ENCODE measurements at places on chromosomes 6 and 20.

GRCh38 chr6:125149256-125150144 lies 4.1 kb upstream of the TPD52L1 start:
- DNase-seq = no peak

DNA sequence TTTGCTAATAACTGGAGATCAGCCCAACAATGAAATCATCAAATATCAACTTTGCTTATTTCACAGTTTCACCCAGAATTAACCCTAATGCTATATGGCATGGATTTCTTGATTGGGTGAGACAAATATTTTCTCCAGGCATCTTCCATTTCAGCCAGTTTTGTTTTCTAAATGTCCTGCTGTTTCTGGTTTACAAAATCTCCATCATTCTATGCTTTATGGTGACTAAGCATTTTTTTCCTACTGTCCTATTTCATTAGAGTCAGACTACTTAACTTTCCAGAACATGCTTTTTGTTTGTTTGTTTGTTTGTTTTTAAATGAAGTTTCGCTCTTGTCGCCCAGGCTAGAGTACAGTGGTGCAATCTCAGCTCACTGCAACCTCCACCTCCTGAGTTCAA lies 59.5 kb upstream of the EXOC2 start:
- DNase-seq = no peak

DNA sequence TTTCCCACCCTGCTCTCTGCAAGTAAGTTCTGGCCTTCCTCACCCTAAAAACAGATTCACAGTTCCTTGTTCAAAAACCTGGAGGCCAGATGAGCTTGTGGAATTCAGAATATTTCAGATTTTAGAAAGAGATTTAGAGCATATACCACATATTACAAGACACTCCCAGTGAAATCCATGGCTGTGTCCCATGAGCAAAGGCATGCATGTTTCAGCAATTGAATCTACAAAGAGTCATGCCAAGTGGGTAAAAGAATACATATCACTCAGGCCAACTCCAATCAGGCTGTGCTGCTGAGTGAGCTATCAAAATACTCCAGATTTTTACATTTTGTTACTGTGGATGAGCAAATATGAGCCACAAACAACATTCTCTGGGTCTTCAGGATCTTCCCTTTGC lies 10.2 kb upstream of the NEDD9 start:
- DNase-seq = no peak

DNA sequence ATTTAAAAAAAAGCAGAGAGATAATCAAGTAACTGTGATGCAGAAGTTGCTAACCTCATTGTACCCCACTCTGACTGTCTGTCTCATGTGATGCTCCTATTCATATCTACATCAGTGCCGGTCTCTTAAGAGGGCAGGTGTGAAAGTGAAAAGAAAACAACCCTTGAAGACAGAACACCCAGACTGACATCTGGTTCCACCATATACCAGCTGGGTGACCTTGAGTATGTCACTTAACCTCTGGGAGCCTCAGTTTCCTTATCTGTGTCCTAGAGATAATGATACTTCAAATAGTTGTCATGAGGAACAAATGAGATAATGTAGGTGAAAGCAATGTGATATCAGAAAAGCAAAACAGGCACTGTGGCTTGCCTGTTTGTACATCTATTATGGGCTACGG lies 426.8 kb upstream of the SOX4 start:
- DNase-seq = no peak

GRCh38 chr6:105137388-105137787 lies 42.4 kb downstream of the POPDC3 start:
- no peak for DNase-seq

DNA sequence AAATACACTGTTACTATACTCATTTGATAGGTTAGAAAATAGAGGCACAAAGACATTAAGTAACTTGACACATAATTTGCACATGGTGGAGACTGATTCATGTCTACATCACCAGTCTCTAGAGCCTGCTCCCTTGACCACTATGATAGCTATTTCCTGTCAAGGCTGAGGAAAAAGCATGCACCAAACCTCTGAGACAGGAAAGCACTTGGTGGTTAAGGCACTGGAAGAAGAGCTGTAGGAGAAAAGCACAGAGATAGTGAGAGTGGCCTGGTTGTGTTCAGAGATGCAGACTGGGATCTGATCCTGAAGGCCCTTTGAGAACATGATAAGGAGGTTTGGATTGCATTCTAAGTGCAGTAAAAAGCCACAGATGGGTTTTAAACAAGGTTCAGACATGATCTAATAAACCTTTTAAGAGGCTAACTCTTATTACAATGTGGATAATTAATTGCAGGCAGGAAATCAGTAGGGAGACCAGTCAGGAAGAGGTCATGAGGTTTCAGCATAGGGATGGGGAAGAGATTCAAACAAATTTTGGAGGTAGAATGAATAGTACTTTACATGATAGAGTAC lies 168.9 kb downstream of the PHF3 start:
- DNase-seq = no peak

DNA sequence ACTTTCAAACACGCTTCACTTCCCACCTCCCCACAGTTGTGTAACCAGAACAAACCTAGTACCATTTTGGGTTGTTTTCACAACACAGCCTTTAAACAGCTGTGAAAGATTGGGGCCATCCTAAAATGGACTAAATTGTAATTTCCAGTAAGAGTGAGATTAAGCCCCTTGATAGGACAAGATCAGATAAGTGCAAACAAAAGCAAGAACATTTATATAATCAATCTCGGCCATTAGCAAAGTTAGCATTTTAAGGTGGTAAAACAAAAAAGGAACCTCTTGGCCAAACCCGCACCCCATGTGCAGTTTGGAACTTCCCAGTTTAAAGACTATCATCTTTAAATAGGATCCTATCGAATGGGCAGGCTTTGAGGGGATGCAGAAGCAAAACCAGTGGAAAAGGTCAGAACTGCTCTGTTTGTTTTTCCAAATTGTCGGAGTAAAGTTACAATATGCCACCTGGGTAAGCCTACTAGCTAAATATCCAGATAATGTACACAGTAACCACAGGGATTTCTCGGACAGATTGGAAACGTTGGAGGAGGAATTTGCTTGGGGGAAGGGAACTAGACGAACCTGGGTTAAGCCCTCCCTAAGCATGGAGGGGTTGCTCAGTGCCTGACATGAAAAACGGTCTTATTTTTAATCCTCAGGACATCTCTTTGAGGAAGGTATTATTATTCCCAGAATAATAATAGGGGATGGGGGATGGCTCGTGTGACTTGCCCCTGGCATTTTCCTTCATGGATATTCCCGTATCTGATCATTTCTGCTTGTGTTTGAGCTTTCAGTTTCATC lies 159.8 kb upstream of the SALL4 start:
- no peak for DNase-seq

DNA sequence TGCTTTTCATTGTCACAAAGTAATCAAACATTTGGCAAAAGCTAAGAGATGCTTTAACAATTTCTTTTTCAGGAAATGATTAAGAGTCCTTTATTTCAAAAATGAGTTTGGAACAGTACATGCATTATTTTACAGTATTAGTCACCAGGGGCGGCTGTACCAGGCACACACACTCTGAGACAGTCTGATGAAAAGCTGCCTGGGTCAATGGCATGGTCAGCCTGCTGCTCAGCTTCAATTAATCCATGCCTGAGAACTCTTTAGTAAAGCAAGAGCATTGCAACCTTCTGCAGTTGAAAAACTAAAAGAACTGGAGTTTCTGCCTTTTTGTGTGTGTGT lies 105.5 kb downstream of the TULP4 start:
- no peak for DNase-seq

- no peak for DNase-seq
Measured at GRCh38 chr6:128885381-128885780, 2.4 kb downstream of the LAMA2 start.

- no peak for DNase-seq
Measured at GRCh38 chr6:53257533-53257932, 91.2 kb downstream of the ELOVL5 start.

DNA sequence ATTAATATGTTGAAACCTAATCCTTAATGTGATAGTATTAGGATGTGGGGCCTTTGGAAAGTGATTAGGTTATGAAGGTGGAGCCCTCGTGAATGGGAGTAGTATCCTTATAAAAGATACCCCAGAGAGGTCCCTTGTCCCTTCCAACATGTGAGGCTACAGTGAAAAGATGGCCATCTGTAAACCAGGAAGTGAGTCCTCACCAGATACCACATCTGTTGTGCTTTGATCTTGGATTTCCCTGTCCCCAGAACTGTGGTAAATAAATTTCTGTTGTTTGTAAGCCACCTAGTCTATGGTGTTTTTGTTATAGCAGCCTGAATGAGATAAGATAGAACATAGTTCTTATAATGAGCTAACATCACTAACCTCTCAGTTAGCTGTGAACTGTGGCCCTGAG lies 16.6 kb upstream of the CALHM6 start:
- DNase-seq = no peak

GRCh38 chr6:137093183-137094069 lies 48.7 kb upstream of the IL20RA start:
- DNase-seq = no peak

GRCh38 chr6:12719017-12719416 lies 2.5 kb downstream of the PHACTR1 start:
- no peak for DNase-seq

DNA sequence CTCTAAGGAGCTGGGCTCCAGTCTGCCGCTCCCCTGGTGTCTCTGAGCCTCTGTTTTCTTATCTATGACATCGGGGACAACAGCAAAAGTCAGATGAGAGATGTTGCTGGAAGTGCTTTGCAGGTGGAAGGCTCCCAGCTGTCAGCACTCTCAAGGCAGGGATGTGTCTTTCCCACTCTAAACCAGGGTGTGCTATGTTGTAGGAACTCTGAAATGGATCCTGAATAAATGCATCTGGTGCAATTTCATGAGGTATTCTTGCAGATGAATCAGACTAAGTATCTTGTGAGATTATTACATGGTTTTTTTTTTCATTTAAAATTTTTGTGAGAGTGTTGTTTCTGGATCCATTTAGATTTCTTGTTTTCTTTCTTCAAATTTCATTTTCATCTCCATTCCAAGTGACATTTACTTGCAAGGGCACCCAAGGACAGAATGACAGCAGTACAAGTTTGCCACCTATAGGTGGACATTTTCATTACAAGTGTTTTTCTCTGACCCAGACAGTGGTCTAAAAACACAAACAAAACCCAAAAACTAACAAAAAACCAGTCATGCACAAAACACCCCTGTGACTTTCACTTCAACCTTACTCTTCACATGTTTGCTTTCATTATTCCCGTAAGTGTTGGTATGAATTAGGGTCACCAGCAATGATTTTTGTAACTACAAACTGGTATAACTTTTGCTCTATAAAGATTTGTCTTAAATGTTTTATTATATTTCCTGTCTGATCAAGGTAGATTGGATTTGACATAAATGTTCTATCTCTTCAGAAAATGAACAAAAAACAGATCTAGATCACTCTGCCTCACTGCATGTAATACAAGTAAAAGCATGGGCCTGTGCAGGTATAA lies 14.7 kb upstream of the SIM1 start:
- DNase-seq = no peak

DNA sequence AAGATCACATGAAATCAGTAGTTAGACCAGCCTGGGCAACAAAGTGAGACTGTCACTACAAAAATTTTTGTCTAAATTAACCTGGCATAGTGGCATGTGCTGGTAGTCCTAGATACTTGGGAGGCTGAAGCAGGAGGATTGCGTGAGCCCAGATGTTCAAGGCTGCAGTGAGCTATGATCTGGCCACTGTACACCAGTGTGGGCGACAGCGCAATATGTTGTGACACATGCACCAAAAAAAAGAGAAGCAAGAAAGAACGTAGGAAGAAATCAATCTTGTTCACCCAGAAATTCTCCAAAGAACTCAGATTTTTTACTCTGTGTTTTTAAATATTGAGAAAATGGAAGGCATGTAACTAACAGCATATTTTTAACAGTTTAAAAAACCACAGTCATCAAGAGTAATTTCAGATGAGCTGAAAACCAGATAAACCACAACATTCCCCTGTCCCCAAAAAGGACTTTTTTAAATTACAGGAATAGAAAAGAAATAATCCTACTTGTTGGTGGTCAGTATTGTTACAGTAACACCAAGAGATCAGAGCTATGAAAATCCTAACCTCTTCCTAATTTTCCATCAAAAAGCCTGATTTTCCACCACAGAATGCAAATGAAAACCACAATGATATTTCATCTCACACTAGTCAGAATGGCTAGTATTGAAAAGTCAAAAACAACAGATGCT lies 240.2 kb downstream of the KHDC1L start:
- no peak for DNase-seq

- DNase-seq = no peak
Measured at GRCh38 chr20:11197851-11198250, 524.1 kb upstream of the JAG1 start.

DNA sequence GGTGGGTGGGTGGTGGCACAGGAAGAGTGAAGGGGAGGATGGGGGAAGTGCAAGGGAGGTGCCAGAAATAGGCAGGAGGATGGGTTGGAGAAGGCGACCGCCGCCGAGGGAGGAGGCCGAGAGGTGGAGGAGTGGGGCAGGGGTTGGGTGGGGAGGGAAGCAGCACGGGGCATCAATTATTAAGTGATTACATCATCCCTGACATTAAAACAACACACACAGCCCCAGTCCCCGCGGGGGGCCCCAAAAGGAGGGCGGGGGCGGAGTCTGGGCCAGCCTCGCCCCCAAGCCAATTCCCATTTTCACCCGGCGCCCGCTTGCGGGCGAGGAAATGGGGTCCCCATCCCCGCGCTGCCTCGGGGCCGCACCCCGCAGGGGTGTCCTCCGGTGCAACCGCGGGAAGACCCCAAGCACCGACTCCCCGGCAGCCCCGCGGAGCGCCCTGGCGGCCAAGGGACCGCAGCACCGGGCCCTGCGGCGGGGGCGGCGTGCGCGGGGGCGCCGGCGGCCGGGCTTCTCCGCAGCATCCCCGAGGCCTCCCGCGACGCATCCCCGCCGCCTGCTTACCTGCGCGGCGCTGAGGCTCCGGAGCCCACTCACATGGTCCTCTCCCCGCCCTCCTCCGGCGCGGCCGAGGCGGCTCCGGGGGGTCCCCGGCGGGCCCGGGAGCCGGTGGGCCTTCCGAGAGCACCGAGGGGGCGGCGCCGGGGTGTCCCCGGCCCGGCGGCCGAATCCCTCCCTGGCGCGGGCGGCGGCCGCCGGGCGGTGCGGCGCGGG lies 663 bp downstream of the FYN start:
- DNase-seq = peak; percentile 53

GRCh38 chr6:40187535-40188144 lies 253.4 kb upstream of the MOCS1 start:
- DNase-seq = no peak

GRCh38 chr6:25927756-25928216 lies 2.7 kb downstream of the SLC17A2 start:
- DNase-seq = no peak

- DNase-seq = no peak
Measured at GRCh38 chr20:57436223-57436545, 45.0 kb downstream of the RBM38 start.

- no peak for DNase-seq
Measured at GRCh38 chr6:111543913-111544435, 61.0 kb upstream of the REV3L start.

DNA sequence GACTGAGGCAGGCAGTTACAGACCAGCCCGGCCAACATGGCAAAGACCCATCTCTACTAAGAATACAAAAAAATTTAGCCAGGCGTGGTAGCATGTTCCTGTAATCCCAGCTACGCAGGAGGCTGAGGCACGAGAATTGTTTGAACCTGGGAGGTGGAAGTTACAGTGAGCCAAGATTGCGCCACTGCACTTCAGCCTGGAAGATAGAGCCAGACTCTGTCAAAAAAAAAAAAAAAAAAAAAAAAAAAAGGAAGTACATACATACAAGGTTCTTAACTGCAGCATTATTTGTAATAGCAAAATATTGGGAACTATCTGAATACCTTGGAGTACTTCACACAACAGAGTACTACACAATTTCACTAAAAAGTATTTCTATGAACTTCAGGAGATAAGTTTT lies 183.5 kb upstream of the OLIG3 start:
- no peak for DNase-seq

- DNase-seq = no peak
Measured at GRCh38 chr6:72348926-72349325, 272.9 kb upstream of the KCNQ5 start.

All from activated T-cell treated with anti-CD3 and anti-CD28 coated beads for 24 hours (primary cell).